ENCODE measurements at places on chromosomes 6 and 20.

- DNase-seq, result no peak
Measured at GRCh38 chr20:12913781-12914443, 94.9 kb upstream of the SPTLC3 start.

GRCh38 chr6:5814901-5815300, 191.8 kb downstream of the NRN1 start:
- no peak for DNase-seq

DNA sequence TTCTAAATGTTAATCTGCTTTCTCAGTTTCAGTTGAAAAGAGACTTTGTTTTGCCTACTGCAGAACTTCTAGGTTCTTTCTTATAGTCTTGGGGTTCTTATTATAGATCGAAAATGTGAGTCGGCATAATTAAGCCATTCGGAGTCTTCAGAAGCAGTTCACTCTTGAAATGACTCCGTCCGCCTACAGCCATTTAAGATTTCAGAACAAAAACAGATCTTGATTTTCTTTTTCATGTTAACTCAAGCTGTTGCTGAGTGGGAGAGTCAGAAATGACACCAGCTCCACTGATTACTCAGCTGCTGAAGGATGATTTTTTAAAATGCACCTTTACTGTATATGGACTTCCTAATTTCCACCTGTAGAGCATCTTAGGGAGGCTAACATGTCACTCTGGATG, 15.9 kb downstream of the PRDM1 start:
- no peak for DNase-seq

GRCh38 chr6:99353126-99353525, 3.7 kb upstream of the FAXC start:
- no peak for DNase-seq

GRCh38 chr6:86913795-86914194, 23.5 kb upstream of the HTR1E start:
- DNase-seq, result no peak

DNA sequence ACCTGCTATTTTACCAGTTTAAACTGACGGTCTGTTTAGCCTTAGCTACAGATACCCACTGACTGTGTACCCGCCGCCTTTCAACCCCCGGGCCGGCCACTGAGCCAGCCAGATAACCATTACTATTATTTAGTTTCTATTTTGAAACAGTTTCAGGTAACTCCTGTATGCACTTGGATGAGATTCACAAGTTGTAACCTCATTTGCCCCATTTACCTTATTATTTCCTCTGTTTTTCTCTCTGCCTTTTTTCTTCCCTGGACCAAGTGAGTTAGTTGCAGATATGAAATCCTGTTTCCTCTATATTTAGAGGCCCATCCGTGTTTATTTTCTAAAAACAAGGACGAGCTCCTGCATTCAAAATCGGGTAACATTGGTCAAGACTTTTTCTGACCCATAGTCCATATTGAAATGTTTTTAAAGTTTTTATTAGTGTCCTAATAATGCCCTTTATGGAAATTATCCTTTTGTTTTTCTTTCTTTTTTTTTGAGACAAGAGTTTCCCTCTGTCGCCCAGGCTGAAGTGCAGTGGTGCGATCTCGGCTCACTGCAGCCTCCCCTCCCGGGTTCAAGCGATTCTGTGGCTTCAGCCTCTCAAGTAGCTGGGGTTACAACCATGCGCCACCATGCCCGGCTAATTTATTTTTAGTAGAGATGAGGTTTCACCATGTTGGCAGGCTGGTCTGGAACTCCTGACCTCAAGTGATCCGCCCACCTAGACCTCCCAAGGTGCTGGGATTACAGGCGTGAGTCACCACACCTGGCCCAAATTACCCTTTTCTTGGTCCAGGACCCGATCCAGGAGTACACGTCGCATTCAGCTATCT, 767 bp downstream of the AP5S1 start:
- DNase-seq, result no peak

DNA sequence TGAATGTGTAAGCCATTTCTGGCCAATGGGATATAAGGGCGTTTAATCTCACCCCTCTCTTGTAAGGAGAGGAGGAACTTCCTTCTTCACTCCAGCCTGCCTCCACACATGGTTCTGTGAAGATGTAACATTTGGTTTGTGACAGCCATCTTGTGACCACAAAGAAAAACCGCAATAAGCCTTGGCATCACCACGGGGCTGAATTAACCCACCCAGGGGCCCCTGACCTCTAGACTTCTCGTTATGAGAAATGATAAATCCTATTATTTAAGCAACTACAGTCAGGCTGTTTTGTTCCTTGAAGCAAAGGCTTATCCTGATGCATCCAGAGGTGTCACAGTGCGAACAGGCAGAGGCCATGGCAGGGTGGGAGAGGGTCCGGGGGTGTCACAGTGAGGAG, 139.7 kb downstream of the CDC5L start:
- DNase-seq, result no peak

GRCh38 chr20:33686100-33686983, at the start of gene E2F1:
TSS of gene E2F1 (minus strand) at chr20:33686385. CDS start at chr20:33686264, 121 bp downstream.
- peak; percentile 91 for DNase-seq

DNA sequence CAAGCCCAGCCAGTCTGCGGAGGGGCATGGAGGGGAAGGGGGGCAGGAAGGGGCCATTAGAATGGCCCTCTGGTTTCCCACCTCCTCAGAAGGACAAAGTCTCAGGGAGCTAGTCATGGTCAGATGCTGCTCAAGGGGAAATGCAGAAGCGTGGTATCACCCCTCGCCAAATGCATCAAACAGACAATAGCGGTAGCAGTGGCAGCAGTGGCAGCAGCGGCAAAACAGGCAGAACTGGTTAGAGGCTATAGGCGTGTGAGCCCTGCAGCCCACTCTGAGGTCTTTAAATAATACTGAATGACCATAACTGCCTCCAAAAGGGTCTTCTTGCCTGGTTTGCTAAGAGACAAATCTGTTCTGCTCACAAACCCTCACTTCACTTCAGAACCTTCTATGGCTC, 186.7 kb downstream of the TFAP2C start:
- DNase-seq, result no peak

DNA sequence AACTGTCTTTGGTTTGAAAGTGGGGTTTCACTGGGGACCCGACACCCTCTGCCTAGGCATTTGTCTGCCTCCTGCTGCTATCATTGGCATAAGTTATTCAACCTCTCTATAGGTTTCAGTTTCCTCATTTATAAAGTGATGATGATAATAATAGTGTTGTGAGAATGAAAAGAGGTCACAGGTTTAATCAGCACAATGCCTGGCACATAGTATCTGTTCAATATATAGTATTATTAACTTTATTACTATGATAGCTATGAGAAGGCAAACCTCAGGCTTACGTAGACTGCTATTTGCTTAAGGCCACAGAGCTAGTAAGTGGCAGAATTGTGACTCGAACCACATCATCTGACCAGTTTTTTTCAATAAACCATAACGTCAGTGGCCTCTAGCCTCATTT, 256.8 kb downstream of the CDKAL1 start:
- DNase-seq, result no peak

GRCh38 chr6:12289365-12289919, 719 bp upstream of the EDN1 start:
- DNase-seq, result peak; percentile 20

GRCh38 chr6:69801225-69801624, 4.4 kb upstream of the LMBRD1 start:
- DNase-seq, result no peak

DNA sequence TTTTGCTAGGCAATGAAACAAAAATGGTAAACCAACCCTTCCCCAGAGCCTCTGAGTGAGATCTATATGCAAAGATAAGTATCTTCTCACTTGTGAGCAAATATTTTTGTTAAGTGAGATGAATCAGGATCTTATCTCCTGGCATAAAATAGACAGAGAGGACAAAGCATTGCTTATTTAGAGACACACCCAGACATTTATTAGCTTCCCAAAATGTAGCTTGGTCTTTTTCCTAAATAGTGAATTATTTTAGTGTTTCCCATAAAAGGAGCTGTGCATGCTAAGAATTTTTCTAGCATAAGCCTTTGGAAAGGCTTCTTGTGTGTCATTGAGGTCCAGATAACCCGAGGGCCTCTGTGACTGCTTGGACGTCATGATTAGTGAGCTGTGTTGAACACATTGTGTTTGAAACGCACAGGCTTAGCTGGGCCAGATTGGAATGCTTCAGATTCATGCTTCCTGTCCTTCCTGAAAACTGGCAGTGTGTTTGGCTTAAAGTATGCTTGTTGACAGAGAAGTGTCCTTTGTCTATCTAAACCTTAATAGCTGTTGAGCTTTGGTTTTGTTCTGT, 16.5 kb downstream of the MTHFD1L start:
- no peak for DNase-seq

DNA sequence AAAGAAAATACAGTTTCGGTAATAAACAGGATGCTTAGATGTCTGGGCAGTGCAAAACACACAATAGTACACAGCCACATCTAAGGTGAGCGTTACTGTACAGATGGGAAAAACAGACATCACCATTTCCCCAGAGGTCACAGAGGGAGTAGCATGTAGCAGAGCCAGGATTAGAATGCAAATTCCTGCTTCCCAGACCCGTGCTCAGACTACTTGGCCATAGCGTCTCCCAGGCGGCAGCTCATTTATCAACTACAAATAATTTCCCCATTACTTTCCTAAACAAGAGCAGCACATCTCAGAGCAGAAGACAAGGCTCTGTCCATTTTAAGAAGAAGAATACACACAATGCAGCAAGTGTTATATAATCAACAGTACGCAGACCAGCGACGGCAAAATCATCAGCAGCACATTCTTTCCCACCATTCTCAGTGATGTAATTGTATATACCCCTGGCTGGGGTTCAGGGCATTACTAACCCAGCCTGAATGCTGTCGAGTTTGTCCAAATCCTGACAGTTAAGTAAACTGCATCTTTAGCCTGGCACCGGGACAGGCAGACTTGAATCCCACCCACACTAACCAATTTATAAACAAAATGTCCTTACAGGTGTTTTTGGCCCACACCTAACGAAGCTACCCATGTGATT, 61.9 kb downstream of the CNKSR3 start:
- no peak for DNase-seq

DNA sequence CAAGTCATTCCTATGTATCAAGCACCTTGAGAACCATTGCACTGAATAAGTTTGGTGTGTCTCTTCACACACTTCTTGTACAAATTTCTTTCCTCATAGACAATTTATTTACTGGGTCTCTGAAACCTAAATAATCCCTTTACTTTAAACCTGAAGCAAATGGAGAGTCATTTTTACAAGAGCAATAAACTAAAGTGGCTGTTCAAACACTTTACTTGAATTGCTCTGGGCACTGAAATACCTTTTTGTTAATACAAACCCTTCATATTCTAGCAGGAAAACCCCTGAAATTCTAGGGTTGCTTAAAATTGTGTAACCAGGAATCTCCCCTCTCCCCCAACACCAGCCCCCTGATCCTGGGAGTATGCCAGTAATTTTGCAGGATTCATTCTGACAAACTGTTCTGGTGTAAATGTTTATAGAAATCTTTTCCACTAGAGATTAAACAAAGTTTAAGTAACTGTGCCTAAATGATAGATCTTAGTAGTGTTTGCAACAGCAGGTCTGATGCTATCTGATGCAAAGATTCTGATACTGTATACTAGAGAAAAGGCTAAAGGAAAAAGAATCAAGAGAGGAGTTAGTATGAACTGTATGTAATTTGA, 13.4 kb downstream of the RSPO3 start:
- DNase-seq, result no peak

GRCh38 chr6:157476797-157477196, 95.8 kb downstream of the ZDHHC14 start:
- no peak for DNase-seq
